ENCODE measurements at places on chromosomes 3 and 15. TPM values are rescaled to one million over a fixed set of nuclear protein-coding genes. Genes with fewer than 3 reads are reported as not detected.

The LRTM1 gene
- not detected for polyA plus RNA-seq

The APOD gene
- polyA plus RNA-seq, result 0.60 TPM

The ANKDD1A gene
- polyA plus RNA-seq, result 5.4 TPM

The SCAANT1 gene
- polyA plus RNA-seq, result not detected

The RTP1 gene
- polyA plus RNA-seq, result not detected

The OIP5 gene
- 0.94 TPM for polyA plus RNA-seq

The RARB gene
- 0.20 TPM for polyA plus RNA-seq

The FAM3D gene
- not detected for polyA plus RNA-seq

The ZPLD1 gene
- not detected for polyA plus RNA-seq

The CCR4 gene
- polyA plus RNA-seq, result 98.0 TPM

The ALDH1A3 gene
- not detected for polyA plus RNA-seq

The GABRR3 gene
- not detected for polyA plus RNA-seq

The AZI2 gene
- 60.4 TPM for polyA plus RNA-seq

The RHOV gene
- 0.09 TPM for polyA plus RNA-seq

The SCN5A gene
- polyA plus RNA-seq, result not detected

The TLR9 gene
- polyA plus RNA-seq, result not detected

All from CD4-positive, CD25-positive, alpha-beta regulatory T cell (primary cell).